ENCODE measurements at places on chromosomes 7 and 10.

GRCh38 chr10:84179059-84179710, 5.6 kb downstream of the GPR15LG start:
- peak; percentile 98 for DNase-seq

GRCh38 chr10:43249151-43249961, 17.5 kb downstream of the RASGEF1A start:
- DNase-seq: no peak

DNA sequence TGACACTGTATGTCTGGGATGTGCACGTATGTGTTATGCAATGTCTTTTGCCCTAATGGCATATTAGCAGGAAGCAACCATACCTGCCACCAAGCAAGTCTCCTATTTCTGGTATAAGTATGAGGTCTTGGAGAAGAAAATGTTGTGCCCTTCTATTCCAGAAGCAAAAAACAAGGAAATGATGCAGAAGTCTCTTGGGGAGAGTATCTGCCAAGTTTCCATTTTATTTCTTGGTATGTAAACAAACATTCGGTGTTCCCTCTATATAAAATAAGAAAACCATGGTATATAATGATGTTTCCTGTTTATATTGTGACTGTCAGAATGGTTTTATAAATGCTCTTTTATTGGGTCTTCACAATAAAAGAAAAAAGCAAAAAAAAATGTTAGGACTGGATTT, 19.3 kb upstream of the MYO3A start:
- DNase-seq: no peak

- no peak for DNase-seq
Measured at GRCh38 chr7:121521711-121522400, 125.7 kb upstream of the FAM3C start.

DNA sequence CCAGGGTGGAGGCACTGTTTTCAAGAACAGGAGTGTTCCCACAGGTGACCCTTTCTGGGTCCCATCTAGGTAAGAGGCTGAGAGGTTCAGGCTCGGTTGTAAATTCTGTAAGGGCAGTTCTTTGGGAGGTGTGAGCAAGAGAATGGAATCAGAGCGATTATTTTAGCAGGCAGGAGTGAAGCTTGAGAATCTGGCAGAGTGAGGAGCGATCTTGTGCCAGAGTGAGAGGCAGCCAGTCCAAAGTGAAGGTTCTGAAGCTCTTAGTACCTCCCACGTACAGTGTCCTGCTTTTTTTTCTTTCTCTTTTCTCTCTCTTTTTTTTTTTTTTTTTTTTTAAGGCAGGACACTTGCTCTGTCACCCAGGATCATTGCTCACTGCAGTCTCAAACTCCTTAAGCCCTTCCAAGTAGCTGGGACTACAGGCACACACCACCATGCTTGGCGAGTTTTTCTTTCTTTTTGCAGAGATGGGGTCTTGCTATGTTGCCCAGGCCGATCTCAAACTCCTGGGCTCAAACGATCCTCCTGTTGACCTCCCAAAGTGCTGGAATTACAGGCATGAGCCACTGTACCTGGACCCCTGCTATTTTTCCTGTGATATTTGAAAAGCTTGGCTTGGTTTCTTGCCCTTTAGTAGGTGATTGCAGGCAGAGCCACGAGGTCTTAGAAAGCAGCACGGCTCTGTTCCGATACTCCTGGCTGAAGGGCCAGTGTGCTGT, 10.9 kb downstream of the POR start:
- no peak for DNase-seq

- no peak for DNase-seq
Measured at GRCh38 chr10:126839094-126839761, 66.0 kb upstream of the DOCK1 start.

- DNase-seq: no peak
Measured at GRCh38 chr7:51606601-51607154, 290.1 kb upstream of the COBL start.

DNA sequence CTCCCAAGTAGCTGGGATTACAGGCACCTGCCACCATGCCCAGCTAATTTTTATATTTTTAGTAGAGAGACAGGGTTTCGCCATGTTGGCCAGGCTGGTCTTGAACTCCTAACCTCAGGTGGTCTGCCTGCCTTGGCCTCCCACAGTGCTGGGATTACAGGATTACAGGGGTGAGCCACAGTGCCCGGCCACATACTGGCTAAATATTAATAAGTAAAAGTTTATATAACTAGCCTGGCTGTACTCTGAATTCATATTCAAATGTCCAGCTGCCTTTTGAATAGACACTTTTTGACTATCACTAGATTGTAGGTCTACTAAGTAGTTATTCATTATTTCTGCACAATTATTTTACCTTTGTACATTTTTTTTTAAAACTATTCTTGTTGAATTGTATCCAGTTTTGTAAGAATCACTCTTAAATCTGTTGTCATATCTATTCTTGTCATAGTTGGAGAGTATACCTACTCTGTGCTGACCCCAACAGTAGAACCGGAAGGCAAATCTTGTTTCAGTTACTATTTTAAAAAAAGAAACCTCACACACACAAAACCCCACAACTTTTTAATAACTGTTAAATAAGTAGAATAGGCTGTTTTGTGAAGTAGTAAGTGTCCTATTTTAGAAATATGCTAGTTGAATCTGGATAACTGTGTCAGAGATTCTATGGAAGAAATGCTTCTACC, 29.6 kb downstream of the MINPP1 start:
- no peak for DNase-seq

DNA sequence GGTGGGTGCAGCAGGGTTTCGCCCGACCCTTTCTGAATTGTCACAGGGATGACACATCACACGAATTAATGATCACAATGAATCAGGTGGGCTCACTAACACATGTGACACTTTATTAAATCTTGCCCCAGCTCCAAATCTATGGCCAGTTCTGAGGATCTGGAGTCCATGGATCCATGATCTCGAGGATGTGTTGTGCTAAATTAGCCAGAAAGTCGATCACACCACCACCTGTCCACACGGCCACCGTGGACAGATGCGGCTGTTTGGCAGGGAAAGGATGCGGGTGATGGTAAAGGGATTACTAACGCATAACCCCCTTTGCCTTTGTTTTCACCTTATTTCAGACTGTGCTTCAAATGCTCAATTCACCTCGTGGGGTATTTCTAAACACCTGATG, 96.4 kb downstream of the COBL start:
- DNase-seq: no peak

DNA sequence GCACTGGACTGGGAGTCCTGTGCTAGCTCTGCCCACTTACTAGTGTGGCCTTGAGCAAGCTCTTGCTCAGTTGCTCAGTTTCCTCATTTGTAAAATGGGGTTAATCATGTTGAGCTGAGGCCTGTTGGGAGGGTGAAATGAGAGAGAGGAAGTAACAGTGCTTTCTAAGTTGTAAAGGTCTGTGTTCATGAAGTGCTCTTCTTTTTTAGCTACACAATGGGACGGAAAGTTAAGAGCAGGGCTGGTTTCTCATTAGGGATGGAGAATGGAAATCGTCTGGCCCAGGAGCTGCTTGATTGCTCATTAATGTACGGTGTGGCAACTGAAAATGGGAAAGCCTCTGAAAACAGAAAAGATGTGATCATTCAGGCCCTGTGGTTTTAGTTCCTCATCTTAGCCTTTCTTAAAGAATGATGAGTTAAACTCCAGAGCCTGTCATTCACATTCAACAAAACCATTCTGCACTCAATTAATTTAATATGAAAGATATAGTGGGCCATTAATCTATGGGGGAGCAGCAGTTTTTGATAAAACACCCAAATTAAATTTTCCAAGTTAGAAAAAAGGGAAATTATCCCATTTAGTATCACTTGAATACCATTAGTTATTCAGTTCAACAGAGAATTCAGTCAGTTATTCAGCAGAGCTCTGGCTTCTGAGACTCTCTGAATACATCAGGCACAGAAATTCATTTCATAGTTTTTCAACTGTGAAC, 60.5 kb downstream of the SH2D4B start:
- no peak for DNase-seq

DNA sequence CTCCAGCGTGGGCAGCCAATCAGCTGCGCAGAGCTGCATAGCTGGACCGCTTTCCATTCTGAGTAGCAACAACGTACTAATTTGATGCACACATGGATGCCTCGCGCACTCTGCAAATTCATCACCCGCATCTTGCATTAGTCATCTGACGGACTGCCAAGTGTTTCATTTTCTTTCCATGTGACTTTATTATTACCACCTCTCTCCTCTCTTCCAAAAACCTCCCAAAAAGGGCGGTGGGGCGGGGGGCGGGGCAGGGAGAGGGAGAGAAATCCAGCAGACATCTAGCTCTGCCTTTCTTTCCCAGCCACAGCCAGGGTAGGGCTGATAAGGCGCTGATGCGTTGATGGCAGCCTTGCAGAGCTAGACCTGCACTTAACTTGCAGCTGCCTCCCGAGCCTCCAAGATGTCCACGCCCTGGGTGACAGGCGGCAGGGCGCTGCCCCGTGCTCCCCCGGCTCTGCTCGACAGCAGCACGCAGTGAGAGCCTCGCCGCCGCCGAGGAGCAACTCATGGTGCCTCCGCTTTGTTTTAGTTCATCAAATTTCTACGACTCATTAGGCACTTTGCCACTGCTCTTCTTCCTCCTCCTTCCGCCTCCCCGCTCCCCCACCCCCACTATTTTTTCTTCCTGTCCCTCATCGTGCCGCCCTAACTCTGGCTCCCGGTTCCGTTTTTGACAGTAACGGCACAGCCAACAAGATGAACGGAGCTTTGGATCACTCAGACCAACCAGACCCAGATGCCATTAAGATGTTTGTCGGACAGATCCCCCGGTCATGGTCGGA, 147.3 kb downstream of the CELF2 start:
- peak; percentile 46 for DNase-seq

DNA sequence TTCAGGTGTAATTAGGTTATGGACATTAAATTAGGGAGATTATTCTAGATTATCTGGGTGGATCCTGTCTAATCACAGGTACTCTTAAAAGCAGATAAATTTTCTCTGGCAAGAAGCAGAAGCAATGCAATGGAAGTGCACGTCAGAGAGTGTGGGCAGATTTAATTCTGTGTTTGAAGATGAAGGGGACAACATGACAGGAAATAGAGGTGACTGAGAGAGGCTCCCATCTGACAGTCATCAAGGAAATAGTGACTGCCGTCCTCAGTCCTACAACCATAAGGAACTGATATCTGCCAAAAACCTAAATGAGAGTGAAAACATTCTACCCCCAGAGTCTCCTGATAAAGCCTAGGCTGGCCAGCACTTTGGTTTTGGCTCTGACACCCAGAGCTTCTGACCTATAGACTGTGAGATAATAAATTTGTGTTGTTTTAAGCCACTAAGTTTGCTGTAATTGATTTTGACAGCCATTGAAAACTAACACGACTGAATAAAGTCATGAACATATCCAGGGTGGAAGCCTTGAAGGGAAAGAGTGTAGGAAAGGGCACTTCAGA, 30.5 kb upstream of the DDX50 start:
- DNase-seq: no peak

DNA sequence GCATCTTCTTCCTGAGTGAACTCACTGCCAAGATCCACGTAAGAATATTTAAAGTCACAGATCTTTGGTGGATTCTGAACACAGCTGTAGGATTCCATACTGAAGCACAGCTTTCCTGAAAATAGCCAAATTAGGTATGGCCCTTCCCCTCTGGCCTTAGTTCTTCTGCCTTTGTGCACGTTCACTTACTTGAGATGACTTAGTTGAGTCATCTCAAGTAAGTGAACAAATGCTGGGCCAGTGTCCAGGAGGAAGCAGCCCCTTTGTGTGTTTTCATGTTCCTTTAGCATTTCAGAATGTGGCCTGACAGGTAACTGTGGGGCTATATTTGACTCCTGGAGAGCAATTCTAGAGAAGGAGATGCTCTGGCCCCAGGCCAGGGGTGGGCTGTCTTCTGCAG, 51.5 kb downstream of the CCNY start:
- DNase-seq: no peak

DNA sequence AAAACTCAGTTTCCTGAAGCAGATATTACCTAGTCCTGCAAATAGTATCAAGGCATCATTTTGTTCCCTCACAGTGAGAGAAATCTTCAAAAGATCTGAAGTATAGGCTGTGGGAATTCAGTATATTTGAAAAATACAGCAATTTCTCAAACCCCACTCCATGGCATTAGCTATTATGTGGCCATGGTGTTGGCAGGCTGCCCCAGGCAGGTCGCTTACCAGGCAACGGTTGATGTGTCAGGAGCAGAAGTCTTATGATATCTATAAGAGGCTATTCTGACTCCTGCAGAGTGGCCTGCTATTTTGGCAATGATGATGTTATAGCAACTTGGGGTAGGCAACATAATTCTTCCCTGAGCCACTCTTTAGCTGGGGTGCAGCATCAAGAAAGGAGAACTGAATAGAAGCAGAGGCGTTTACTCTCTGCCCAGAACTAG, 187.9 kb downstream of the PLXDC2 start:
- DNase-seq: no peak

- no peak for DNase-seq
Measured at GRCh38 chr10:100043796-100044195, 34.0 kb upstream of the DNMBP start.

DNA sequence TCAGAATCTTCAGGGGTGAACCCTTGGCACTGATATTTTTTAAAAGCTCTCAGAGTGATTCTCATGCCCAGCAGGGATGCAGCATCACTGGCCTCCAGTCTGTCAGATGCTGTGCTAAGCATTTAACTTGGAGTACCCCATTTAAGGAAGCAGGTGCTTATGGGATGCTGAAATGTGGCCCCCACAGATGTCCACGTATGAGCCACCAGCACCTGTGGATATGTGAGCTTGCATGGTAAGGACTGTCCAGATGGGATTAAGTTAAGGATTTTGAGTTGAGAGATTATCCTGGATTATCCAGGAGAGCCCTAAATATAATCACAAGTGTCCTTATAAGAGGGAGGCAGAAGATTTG, 17.7 kb downstream of the CHST3 start:
- no peak for DNase-seq

DNA sequence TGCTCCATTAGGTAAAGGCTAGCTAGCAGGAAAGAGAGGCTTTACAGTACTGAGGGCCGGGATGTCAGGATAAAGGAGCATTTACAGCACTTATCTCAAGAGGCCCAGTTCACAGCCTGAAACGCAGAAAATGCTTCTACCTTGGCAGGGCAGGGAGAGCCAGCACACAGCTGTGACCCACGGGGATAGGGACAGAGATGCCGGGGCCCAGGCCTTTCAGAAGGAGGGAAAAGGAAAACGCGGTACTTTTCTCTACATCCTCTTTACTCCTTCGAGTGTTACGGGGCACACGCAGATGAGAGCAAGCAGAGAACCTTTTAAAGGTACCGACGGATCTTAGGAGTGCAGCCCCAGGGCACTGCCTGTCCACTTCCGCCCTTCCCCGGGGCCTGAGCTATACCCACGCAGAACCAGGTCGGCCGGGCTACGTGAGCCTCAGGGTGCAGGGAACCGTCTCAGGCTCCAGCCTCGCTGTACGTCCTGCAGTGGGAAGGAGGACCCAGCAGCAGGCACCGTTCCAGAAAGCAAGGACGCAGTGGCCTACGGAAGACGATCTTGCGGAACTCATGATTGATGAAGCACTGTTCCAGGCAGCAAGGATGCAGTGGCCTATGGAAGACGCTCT, 232.3 kb downstream of the ELFN1 start:
- no peak for DNase-seq

- peak; percentile 8 for DNase-seq
Measured at GRCh38 chr10:114363745-114364454, 40.4 kb downstream of the AFAP1L2 start.

DNA sequence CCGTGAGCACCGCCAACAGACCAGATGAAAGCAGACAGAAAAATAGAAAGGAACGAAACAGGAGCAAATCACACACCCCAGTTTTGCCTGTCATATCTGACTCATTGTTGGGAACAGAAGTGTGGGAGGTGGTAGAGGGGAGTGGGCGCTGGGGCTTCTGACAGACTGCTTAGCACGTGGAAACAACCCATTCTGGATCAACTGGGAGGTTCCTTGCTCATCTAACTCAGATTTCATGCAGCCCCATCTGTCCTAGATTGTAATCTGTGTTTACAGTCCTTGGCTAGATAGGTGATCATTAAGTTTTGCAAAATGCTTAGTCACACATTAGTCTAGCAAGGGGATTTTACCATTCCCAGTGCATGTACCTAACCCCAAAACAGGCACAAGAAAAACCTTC, 154.1 kb downstream of the NRP1 start:
- DNase-seq: no peak
